ENCODE measurements at places on chromosomes 3 and 15. TPM values are rescaled to one million over a fixed set of nuclear protein-coding genes. Genes with fewer than 3 reads are reported as not detected.

CNTN4 gene
- total RNA-seq: not detected

HCLS1 gene
- total RNA-seq: 0.39 TPM

BCL2A1 gene
- total RNA-seq: 3.0 TPM

ALPK3 gene
- 0.12 TPM for total RNA-seq

SLC6A20 gene
- total RNA-seq: not detected

CTXN2 gene
- not detected for total RNA-seq

- no peak for DNase-seq
These were observed 10.0 kb downstream of the PHC3 start for GRCh38 chr3:170171563-170171962.

DNA sequence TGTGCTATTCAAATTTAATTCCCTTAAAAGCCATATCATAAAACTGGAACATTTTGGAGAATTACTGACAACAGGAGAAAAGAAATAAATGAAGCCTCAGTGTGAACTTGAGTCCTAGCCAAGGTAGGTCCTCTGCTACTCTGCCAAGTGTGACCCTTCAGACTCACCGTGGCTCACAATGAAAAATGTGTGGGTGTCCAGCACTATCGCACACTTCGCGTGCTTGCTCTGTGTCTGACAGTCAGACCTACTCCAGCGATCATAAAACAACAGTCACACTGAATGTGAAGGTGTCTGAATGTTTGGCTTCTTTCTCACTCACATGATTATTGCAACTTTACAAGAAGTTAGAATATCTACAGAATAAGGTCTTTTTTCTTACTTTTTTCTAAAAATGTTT lies 65.8 kb upstream of the TRA2B start:
- no peak for DNase-seq

DNA sequence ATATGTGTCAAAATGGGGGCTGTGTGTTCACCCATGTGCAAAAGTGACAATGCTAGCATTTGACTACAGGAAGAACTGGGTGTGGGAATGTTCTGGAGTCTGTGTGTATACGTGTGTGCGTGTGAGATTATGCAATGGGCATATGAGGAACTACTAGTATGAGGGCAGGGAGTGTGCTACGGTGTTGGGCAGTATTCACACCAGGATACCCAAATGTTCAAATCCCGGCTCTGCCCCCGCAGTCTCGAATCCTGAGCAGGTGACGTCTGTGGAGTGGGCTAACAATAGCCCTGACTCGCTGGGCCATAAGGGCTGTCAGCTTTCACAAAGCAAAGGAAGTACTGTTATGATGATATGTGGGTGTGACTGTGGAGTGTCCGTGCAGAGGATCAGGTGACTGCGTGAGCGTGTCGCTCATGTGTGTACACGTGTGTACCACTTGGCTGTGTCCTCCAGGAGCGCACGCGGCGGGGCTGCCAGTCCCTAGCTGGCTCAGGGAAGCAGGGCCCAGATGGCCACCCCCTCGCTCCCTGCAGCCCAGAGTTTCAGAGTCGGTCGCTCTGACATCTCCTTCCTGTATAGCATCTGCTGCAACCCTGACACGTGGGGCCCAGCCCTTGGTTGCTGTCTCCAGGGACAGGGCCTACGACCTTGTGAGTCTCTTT lies 27.2 kb downstream of the IQSEC1 start:
- DNase-seq: no peak

DNA sequence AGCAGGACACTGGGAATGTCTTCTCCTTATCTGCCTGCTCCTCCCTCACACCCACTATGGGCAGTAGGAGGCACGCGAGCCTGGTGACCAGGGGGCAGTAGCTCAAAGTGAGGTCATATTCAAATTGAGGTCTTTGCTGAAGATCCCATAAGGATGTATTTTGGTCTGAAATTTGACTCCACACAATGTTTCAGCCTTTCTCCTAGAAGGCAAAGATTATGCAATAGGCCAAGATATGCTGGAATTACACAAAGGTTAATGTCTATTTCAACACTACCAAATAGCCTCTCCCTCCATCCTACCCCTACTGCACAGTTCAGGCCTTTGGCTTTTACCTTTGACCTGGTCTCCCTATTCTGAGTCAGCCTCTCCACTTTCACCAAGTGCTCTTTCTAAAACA lies 203.0 kb downstream of the TIGIT start:
- peak; percentile 87 for DNase-seq

DNA sequence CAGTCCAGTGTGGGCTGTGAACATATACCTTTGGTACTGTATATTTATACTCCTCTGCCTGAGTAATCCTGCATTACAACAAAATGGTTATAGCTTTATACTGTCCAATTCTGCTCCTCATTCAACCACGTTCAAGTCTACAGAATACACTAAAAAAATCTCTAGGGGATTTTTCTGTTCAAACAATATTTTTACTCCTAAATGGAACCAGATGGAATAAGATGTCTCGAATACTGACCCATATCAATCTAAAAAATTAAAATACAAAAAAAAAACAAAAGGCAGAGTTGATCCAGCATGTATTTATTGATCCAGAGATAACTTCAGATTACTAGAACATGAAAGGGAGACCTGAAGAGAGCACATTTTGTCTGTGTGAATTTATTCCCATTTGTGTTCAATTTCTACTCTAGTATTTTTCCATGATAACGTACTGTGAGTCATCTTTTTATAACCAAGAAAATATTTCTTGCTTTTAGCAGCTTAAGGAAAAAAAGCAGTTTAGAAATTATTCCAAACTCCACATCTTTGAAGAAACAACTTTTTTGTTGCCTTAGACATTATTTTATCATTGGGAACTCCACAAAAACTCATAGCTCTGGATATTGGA lies 910.7 kb downstream of the TBL1XR1 start:
- DNase-seq: no peak

DNA sequence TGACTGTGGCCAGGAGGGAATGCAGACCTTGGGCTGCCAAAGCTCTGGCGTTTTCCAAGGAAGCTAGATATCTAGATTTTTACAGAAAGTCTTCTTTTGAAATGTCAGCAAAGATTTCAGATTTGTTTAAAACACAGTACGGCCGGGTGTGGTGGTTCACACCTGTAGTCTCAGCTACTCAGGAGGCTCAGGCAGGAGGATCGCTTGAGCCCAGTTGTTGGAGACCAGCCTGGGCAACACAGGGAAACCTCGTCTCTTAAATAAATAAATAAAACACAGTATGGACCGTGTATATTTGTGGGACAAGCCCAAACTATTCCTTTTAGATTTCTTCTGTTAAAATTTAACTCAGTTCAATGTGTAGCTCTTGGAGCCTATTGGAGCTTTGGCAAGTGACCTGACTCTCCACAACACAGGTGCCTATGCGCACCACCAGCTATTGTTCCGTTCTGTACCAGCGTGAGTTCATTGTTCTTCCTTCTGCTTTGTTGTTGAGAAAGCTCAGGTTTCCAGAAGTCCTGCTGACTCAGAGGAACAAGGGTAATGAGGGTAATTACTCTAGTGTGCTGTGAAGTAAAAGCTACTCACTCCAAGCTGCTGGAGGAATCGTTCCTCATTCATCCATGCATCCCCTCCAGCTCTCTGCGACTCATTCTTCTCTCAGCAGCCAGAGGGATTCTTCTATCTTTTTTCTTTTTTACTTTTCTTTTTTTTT lies 73.1 kb upstream of the SLC6A6 start:
- DNase-seq: peak; percentile 77

- peak; percentile 28 for DNase-seq
These were observed 71.9 kb upstream of the THSD4 start for GRCh38 chr15:71043373-71043772.

DNA sequence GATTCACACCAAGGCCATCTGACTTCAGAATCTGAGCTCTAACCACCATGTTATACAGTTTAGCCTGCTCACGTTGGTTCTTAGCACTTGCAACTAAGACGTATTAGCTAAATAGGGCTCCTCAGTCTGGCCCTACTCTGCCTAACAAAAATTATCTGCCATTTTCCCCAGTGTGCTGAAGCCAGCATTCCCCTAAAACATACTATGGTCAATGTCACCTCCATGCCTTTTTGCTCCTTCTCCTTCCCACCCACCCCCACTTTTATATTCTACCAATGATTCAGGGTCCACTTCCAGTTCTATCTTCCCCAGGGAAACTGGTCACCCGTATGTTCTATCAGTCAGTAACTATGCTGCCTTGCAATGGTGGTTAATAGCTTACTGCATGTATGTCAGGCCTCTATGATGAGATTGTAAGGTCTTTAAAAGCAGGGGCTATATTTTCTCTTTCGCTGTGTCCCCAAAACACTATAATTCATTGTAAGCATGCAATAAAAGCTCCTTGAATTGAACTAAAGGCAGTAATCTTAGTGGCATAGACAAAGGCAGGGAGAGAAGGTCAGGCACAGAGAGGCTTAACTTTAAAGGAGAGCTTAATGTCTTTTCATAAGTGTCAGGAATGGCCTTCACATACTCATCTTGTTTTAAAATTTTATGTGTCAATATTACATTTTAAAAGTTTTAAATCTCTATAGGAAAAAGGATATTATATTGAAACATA lies 23.3 kb downstream of the POPDC2 start:
- no peak for DNase-seq

DNA sequence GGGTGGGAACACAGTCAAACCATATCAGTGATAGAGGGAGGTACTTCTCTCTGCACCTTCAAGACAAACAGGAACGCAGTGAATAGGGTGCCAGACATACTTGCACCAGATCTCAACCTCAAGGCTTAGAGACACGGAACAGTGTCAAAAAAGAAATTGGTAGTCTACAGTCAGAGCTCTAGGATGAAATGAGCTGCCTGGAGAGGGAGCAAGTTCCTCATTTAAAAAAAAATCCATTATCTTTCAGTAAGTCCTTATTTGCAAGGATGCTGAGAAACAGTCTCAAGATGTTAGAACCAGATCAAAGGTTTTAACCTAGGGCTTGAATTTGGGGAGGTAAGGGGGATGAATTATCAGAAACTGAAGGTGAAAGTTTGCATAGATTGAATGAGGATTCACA lies 20.2 kb upstream of the LMCD1 start:
- DNase-seq: peak; percentile 24

DNA sequence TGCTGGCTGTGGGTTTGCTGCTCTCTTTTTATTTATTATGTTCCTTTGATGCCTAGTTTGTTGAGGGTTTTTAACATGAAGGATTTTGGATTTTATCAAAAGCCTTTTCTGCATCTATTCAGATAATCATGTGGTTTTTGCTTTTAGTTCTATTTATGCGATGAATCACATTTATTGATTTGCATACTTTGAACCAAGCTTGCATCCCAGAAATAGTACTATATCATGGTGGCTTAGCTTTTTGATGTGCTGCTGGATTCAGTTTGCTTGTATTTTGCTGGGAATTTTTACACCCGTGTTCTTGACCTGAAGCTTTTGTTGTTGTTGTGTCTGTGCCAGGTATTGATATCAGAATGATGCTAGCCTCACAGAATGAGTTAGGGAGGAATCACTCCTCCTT lies 48.4 kb downstream of the MCTP2 start:
- no peak for DNase-seq

GRCh38 chr3:192128922-192129321 lies 598.4 kb downstream of the FGF12 start:
- DNase-seq: no peak

- DNase-seq: peak; percentile 99
These were observed 1.6 kb downstream of the STRA6 start for GRCh38 chr15:74200871-74201419.

DNA sequence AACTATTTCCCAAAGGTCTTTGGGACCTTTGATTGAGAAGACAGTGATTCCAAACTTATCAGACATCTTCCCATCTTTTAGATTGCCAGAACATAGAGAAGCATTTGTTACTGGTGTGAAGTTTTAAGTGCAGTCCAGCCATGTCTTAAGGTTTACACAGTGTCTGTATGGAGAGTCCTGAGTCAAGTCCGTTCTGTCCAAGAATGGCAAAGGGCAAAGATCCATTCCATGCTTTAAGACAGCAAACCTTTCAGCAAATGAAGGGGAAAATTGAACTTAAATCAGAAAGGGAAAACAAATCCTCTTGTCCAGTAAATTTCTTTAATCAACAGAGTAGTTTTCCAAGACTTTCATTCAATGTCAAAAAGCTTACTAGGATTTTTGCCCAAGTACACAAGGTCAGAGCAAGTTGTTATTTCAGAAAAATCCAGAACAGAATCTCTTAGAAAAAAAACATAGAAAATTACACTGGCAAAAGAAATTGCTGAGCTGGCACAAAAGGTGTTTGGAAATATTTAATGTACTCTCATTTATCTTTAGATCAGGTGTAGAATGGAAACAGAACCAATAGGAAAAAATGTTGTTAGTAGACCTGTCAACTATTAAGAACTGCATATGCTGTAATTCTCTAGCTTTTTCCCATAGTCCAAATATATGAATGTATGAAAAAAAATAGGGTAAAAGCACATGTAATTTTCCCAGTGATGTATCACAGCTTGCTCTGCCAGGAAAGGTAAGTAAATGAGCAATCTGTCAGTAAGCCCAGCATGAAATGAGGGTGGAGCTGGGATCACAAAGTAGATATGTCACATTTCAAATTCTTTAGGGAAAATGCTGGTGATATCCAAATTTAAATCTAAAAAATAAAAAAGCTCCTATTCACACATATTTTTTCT lies 1099.9 kb downstream of the TUSC7 start:
- DNase-seq: no peak

DNA sequence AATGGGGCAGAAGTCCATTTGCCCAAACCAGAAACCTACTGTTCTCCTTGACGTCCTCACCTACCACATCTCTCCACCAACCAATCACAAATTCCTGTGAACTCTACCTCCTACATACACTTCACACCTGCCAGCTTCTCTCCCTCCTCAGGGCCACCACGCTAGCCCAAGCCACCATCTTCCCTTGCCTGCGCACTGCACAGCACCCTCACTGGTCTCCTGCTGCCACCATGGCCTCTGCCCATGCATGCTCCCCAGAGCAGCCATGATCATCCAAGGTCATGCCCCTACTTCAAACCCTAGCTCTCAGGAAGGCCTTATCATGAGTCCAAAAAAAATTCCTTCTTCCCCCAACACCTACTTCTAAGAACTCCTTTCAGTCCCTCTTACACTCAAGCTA lies 1.1 kb upstream of the EPHB3 start:
- no peak for DNase-seq

DNA sequence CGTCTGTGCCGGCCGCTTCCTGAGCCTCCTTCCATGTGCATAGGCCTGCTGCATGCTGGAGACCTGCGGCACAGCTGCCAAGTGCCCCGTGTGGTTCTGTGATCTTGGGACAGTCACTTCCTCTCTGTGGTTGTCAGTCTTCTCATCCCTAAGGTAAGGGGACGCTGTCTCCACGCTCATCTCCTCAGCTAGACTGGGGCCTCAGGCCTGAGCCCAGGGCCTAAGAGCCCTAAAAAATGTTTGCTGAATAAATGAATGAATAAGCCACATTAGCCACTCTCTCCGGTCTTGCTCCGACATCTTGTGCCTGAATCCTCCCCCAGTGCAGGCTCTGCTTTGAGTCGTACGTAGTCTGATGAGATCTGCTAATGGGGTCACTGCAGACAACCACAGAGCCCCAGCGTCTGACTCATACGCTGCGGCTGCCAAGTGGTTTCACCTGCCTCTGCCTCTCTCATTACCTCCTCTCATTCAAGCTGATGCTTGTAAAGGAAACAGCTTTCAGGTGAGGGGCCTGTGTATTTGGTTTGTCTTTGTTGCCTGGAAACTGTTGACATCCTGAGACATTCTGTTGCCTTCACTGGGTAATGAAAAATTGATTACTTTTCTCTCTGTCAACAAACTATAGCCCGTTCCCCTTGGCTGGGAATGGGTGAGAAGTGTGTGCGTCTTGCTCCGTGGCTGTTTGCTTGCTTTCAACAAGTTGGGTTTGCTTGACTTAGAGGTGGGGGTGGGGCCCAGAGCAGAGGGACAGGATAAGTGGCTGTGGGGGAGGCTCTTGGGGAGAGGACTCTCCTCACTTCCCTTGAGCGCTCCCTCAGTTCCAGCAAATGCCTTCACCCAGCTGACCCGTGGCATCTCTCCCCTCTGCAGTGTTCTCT lies 15.9 kb downstream of the RPLP1 start:
- peak; percentile 84 for DNase-seq
